Stimulated activated CD8-positive, alpha-beta memory T cell treated with anti-CD3 and anti-CD28 coated beads, Interleukin-4, amount 100 ng/mL, for 1 hour (primary cell): ENCODE measurements at places on chromosomes 11 and 22.

DNA sequence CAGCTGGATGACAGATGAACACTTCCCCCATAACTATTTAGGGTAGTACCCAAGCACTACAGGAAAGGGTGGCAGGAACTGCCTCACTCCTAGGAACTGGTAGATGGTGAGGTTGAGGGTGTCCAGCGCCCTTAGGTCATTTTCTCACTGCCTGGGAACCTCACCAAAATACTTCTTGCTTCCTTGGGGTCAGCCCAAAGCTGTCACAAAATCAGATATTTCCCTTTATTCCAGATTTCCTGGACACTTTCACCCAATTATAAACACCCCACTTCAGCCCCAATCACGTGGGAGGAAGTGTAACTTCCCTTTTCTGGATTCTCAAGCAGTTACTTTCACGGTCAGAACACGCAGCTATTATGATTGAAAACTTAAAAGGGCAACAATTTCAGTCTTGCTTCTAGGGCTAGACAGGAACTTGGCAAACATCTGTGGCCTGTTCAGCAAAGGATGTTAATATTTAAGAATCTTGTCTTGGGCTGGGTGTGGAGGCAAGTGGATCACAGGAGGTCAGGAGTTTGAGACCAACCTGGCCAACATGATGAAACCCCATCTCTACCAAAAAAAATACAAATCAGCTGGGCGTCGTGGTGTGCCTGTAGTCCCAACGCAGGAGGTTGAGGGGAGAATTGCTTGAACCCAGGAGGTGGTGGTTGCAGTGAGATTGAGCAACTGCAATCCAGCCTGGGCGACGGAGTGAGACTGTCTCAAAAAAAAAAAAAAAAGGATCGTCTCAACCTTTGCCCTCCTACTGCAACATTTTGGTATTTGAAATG lies 4.0 kb downstream of the FTH1 start:
- no peak for DNase-seq

DNA sequence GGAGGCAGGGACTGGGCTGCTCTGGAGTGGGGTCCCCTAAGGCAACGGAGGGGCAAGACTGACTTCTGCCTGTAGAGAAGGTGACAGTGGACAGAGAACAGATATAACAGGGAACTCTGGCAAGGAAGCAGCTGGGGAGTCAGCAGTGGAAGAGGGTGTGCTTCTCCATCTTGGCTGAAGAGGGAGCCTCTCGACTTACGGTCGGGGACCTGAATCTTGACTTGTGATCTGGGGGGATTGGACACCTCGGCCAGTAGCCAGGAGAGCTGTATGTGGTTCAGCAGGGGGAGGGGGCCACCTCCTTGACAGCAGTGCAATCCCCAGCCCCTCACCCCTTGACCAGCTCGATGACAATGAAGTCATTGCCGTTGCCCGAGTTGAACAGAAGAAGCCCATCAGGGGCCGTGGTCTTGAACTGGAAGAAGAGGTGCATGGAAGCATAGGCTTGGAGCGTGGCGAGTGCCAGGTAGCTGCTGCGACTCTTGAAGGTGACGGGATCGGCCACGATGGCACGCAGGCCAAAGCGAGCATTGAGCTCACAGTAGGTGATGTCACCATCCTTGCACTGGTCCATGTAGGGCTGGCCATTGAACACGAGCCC lies 60.0 kb downstream of the SLC22A12 start:
- no peak for DNase-seq

- no peak for DNase-seq
Measured at GRCh38 chr22:38844315-38845003, 631 bp upstream of the NPTXR start.

- no peak for DNase-seq
Measured at GRCh38 chr11:37558619-37559210, 960.7 kb upstream of the RAG2 start.

- no peak for DNase-seq
Measured at GRCh38 chr22:19086417-19086816, 35.8 kb downstream of the DGCR2 start.

DNA sequence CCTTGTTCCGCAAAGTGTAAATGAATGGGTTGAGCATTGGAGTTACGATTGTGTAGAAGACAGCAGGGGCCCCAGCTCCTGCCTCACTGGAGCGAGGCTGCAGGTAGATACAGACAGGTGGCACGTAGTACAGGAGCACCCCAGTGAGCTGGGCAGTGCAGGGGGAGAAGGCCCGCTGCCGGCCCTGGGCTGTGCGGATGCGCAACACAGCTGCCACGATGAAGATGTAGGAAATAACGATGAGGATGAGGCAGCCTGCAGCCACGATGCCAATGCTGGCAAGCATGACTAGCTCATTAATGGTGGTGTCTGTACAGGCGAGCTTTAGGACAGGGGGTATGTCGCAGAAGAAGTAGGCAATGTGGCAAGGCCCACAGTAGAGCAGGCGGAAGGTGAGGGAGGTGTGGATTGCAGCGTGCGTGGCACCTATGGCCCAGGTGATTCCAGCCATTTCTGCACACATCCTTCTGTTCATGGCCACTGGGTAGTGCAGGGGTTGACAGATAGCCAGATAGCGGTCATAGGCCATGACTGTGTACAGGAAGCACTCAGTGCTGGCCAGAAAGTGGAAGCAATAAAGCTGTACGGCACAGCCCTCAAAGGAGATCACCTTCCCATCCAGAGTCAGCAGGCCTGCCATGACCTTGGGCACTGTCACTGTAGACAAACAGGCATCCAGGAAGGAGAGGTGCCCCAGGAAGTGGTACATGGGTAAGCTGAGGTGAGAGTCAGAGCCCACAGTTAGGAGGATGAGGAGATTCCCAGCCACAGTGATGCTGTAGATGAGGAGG lies 616 bp downstream of the OR10S1 start:
- DNase-seq = no peak

- no peak for DNase-seq
Measured at GRCh38 chr11:110524238-110524637, 94.5 kb downstream of the FDX1 start.

GRCh38 chr22:39297490-39298240 lies 21.8 kb downstream of the RPL3 start:
- no peak for DNase-seq

DNA sequence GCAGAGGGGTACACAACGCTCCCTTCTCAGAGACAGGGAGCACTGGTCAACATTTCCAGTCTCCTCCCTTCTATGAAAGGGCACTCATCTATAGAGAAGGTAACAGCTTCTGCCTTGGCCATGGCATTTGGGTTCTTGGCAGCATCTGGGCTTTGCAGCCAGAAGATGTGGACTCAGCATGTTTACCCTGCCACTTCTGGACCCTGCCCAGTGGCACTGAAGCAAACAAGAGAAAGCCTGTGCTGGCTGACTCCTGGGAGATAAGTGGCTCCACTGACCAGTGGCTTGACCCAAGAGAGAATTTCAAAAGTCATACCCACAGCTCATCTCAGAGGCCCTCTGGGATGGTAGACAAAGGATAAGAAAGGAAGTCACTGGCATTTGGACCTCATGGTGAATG lies 8.0 kb downstream of the CSNK2A3 start:
- no peak for DNase-seq

DNA sequence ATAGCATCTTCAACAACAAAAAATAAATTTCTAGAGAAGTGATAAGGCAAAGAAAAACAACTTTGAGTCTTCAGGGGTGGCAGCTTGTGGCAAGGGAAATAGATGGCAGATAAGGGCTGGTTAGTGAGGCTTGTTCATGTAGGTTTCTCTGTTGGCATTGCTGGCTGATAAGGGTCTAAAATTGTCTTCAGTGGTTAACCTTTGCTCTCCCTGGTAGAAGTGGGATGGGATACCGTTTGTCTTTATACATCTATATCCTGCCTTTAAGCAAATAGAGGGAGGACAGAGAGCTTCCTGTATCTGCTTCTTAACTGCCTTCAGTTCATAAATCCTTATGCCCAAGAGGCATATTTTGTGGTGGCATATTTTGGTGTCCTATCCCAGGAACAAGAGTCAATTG lies 57.1 kb downstream of the TRAF6 start:
- DNase-seq = no peak

DNA sequence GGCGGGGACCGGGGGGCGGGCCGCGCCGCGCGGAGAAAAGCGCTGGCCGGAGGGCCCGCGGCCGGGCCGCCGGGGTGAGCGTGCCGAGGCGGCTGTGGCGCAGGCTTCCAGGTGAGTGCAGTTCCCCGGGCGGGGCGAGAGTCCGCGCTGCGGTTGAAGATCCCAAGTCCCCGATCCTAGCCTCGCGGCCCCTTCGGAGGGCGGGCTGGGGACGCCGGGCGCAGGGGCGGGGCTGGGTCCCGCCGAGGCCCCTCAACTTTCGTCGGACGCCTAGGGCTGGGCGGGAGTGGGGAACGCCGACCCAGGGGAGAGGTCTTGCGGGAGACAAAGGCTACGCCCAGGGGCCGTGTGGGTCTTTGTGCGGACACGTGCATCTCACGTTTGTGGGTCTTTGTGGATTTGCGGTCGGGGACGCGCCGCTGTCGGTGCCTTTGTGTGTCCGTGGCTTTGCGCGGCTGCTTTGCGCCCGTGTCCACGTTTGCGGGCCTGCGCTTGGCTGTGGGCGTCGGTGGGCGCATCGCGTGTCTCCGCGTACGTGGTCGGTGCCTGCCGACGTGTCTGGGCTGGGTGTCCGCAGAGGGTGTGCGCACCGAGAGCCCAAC lies at the start of gene TSKU:
TSKU (plus strand) TSS at position 63 of the 602 bp plus-strand sequence. CDS start 12,261 bp downstream, outside the sequence.
- no peak for DNase-seq

- DNase-seq = no peak
Measured at GRCh38 chr11:65223011-65223410, 38.8 kb upstream of the POLA2 start.

- DNase-seq = no peak
Measured at GRCh38 chr11:40186437-40187263, 1272.8 kb downstream of the LRRC4C start.

DNA sequence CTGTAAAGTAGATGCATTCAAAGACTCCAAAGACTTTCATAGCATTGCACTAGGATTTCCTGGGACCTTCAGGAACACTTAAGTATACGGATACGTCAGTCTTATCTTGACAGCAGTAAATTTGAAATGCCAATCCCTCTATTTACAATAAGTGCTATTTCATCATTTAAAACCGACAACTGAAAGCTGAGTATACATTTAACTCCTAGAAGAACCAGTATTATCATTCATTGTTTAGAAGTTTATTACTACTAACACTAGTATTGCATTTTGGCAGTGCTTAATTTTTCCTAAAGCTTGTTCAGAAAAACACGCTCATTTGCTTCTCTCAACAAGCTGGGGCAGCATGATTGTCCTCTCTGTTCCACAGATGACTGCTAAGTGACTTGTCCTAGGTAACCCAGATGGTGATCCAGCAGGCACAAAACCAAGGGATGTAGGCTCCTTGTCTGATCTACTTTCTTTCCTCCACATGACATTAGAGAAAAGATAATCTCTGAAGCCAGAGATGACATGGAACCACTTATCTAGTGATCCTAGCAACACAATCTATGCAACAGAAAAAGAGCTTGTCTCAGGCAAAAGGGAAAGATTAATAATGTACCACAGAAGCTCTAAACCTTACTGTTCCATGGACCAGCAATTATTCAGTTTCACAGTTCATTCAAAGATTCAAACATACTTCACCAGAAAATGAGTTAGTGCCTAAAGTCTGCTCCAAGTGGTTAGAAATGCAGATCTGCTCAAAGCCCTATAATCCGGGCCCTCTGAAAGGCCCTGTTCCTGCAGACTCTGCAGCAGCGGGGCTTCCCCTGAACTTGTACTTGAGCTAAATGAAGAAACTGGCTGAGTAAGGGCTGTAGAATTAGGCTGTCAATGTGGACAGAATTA lies 5.2 kb downstream of the MAML2 start:
- DNase-seq = no peak

- no peak for DNase-seq
Measured at GRCh38 chr22:30193031-30193775, 53.4 kb downstream of the LIF start.

GRCh38 chr11:34755671-34756070 lies 134.8 kb downstream of the EHF start:
- no peak for DNase-seq

DNA sequence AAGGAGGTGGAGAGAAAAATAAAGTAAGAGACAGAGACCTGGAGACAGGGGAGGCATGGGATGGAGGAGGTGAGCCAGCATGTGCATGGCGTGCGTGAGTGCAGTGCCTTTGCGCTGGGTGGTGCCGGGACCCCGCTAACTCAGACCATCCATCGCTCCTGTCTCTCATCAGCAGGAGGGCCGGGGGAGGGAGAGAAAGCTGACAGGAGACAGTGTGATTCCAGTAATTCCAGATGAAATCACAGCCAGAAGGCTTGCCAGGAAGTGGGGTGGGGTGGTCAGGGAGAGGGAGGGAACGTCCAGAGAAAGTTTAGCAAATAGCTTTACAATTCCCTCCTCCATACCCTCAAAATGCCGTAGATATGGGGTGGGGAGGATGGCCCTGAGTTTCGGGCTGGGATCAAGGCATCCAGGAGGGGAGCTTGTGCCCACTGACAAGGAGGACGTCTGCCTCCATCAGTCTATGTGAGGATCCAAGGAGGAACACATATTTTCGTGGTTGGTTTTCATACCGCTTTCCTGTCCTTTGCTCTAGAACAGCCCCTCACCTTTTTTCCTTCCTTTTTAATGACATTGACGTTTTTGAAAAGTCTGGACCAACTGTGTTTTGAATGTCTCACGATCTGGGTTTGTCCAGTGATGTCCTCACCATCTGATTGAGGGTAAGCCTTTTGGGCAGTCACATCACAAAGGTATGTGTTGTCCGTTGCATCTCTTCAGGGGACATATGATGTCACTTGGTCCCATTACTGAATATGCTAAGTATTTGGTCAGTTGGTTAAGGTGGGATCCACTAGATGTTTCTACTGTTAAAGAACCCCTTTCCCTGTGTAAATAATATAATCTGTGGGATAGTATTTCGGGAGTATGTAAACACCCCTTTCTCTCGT lies 567.3 kb downstream of the MIAT start:
- DNase-seq = no peak

- DNase-seq = no peak
Measured at GRCh38 chr22:46780453-46780852, 18.0 kb downstream of the TBC1D22A start.

- DNase-seq = no peak
Measured at GRCh38 chr11:126140201-126140925, 71.1 kb downstream of the RPUSD4 start.

DNA sequence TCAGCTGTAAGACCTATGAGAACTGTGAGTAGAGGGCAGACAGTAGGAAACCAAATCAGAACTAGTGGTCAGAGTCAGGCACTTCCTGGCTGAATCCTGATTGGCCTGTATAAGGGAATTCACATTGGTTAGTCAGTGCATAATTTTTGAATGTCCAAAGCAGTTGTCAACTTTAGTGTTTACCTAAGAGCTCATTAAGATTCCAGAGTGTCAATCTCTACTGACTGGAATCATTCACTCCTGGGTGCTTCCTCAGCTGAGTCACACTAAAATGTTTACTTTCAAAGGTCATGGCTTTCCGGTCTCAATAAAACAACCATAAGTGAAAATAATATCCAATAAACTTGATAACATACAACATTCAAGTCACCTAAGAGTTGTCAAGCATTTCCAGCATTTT lies 306.1 kb downstream of the C11orf87 start:
- DNase-seq = no peak

GRCh38 chr11:47376525-47377371 lies 1.6 kb downstream of the SPI1 start:
- DNase-seq = no peak

- no peak for DNase-seq
Measured at GRCh38 chr11:134034496-134035381, 34.1 kb upstream of the JAM3 start.

- DNase-seq = no peak
Measured at GRCh38 chr22:30868663-30869385, 99.8 kb downstream of the MORC2 start.
